ENCODE measurements at places on chromosomes 3 and 15. TPM values are rescaled to one million over a fixed set of nuclear protein-coding genes. Genes with fewer than 3 reads are reported as not detected.

DNA sequence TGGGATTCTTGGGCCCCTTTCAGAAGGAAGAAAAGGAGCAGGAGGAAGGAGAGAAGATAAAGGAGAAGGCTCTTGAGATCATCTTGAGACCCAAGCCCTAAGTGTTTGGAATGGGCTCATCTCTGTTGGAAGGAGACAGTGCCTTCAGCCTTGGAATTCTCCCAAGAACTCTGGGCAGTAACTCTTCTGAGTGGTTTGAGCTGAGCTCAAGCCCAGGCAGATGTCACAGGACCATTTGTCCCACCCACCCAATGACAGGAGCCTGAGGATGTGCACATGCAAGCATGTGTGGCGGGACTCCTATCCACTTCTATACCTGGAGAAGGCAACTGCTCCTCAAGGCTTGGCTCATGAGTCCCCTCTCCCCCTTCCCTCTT is 14.6 kb upstream of the TMEM40 start:
- H3K4me3 ChIP-seq = no peak overlapping the region
- no peak overlapping the region for H3K27ac ChIP-seq
- no peak for DNase-seq
- no peaks in the 10 kb centered on the region for H3K36me3 ChIP-seq
- H3K4me1 ChIP-seq = no peaks in the 10 kb centered on the region

GRCh38 chr3:27326629-27327545 is 42.3 kb downstream of the NEK10 start:
- H3K4me3 ChIP-seq = no peak overlapping the region
- no peak overlapping the region for H3K27ac ChIP-seq
- no peaks in the 10 kb centered on the region for H3K36me3 ChIP-seq

ABI3BP gene
- 0.80 TPM for total RNA-seq

DNA sequence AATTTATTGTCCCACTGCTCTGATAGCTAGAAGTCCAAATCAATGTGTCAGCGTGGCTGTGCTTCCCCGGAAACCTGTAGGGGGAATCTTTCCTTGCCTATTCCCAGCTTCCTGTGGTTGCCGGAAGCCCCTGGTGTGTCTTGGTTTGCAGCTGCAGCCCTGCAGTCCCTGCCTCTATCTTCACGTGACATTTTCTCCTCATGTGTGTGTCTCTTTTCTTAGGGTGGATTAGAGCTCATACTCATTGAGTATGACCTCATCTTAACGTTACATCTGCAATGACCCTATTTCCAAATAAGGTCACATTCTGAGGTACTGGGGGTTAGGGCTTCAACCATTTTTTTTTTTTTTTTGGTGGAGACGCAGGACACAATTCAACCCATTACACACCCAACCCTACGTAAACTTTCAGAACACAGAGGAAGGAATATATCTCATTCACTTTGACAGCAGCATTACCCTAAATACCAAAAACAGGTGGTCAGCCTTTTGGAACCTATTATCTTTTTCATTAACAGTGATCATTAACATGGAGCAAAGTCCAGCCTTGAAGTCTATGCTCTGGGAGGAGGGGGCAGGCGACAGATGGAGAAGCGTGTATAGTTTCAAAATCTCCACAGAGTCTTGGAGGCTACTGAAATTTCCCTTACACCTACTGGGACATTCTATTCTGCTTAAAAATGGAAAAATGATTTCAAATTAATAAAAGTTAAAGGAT is 88.6 kb downstream of the RYK start:
- H3K4me3 ChIP-seq = no peak overlapping the region
- no peak overlapping the region for H3K27ac ChIP-seq
- no peak for DNase-seq
- no peaks in the 10 kb centered on the region for H3K4me1 ChIP-seq
- peaks cover 10% of the 10 kb centered on the region for H3K36me3 ChIP-seq

DNA sequence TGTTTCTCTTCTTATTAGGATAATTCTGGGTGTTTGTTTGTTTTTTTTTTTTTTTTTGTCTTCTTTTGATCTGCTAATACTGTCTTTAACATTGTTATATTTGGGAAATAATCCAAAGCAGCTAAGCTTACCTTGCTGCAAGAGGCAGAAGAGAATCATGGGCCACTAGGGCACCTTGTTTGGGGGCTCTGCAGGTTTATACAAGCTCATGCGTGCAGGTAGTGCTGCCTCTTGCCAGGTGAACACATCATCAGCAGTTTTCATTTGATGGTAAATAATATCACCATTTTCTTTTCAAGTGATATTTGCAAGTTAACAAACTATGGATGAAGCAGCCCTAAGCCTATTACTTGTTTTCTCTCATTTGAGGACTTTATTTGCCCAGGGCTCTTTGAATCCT is 37.9 kb downstream of the MAP3K13 start:
- DNase-seq = no peak
- H3K27ac ChIP-seq = no peak overlapping the region
- no peaks in the 10 kb centered on the region for H3K27me3 ChIP-seq
- H3K4me3 ChIP-seq = no peak overlapping the region
- no peaks in the 10 kb centered on the region for H3K4me1 ChIP-seq

- H3K4me3 ChIP-seq = no peak overlapping the region
- no peaks in the 10 kb centered on the region for H3K4me1 ChIP-seq
- no peak for DNase-seq
- H3K27me3 ChIP-seq = no peaks in the 10 kb centered on the region
- no peaks in the 10 kb centered on the region for H3K36me3 ChIP-seq
These were observed 137.6 kb upstream of the TRIM42 start for GRCh38 chr3:140540262-140540661.

DPPA2 gene
- 0.14 TPM for total RNA-seq

DNA sequence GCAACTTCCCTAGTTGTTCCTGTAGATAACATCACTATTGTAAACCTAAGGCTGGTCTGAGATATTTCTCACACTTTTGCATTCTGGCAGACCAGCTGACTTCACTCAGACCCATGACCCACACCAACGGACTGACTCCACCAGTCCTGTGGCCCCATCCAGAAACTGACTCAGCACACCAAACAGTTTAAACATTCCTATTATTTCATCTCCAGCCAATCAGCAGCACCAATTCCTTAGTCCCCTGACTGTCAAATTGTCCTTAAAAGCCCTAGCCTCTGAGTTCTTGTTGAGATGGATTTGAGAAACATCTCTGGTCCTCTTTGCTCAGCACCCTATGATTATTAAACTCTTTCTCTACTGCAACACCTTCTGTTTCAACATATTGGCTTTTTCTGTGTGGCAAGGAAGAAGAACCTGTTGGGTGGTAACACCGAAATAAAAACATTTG is 12.2 kb upstream of the IDH2 start:
- no peaks in the 10 kb centered on the region for H3K36me3 ChIP-seq
- no peaks in the 10 kb centered on the region for H3K4me1 ChIP-seq
- no peak overlapping the region for H3K27ac ChIP-seq

CASR gene
- total RNA-seq = 0.09 TPM

- H3K4me1 ChIP-seq = peaks cover 40% of the 10 kb centered on the region
- H3K36me3 ChIP-seq = no peaks in the 10 kb centered on the region
- no peaks in the 10 kb centered on the region for H3K27me3 ChIP-seq
These were observed 109.7 kb downstream of the BDH1 start for GRCh38 chr3:197445896-197446699.

GRCh38 chr3:38107911-38108648 is 28.8 kb downstream of the ACAA1 start:
- no peaks in the 10 kb centered on the region for H3K36me3 ChIP-seq
- DNase-seq = no peak
- no peaks in the 10 kb centered on the region for H3K27me3 ChIP-seq
- no peak overlapping the region for H3K4me3 ChIP-seq
- no peak overlapping the region for H3K27ac ChIP-seq

DNA sequence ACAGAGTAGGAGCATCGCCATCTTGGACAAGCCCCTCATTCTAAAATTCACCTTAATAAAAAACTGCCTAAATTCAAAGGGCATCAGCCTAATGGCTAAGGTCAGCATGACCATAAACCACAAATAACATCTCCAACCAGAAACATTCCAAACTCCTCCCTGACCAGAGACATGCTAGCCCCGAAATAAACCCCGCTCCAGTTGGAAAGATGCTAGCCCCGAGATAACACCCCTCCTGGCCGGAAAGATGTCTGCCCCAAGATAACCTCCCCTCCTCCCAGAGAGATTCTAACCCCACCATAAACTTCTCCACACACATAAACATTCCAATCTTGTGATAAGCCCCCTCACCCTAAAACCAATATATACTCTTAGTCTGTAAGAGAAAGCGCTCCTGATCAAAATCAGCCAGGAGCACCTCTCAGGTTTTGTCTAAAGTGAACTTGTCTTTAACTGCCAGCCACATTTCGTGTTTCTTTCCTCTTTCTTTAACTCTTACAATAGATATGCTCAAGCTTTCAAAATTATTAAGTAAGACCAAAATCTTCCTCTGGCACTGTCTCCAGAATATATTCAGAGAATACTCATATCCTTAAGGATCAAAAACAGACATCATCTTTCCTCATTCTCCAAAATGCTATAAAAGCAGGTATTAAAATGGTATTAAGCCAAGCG is 104.1 kb downstream of the GSK3B start:
- H3K27ac ChIP-seq = no peak overlapping the region
- H3K27me3 ChIP-seq = no peaks in the 10 kb centered on the region
- H3K4me1 ChIP-seq = no peaks in the 10 kb centered on the region
- H3K4me3 ChIP-seq = no peak overlapping the region
- no peak for DNase-seq

DNA sequence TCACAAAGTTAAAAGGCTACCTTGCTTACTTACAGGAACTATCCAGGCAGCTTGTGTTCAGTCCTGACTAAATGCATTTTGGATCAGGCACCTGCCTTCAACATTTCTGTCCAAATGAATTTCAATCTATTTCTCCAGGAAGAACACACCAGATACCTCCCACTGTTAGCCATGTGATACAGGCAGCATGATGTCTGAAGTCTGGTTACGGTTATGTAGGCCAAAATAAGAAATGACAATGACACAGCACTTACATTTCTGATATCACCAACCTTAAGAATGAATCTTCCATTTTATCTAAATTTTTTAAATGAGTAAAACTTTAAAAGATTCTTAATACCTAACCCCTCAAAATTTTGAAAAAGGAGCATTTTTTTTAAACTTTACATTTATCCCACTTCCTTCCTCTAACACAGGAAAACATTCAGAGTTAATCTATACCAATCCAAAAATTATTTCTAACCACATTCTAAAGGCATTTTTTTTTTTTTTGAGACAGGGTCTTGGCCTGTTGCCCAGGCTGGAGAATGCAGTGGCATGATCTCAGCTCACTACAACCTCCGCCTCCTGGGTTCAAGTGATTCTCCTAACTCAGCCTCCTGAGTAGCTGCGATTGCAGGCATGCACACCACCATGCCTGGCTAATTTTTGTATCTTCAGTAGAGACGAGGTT is at the start of gene MAP4:
Gene MAP4 (minus strand): TSS at position 116 of the 673 bp plus-strand sequence. CDS start 17,556 bp downstream, outside the sequence.
- H3K27ac ChIP-seq = no peak within 1 kb of the TSS
- no peaks in the 10 kb centered on the region for H3K36me3 ChIP-seq
- no peak within 1 kb of the TSS for H3K4me3 ChIP-seq

DNA sequence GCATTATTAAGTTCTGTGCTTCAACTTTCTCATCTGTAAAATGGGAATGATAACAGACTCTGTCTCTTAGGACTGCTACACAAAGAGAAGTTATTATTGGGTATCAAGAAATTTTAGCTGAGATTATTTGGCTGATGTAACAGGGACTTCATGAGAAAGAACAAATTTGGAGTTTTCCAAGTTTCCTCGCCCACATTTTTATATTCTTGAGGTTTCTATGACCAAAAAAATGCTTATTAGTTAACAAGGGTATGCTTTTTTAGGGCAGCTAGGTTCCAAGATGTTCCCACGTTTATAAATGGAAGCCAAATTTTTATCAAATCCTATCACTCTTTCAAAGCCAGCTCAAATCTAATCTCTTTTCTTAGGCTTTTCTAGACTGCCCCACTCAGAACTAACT is 50.6 kb upstream of the C3orf80 start:
- no peaks in the 10 kb centered on the region for H3K36me3 ChIP-seq
- no peak overlapping the region for H3K27ac ChIP-seq
- DNase-seq = no peak

DNA sequence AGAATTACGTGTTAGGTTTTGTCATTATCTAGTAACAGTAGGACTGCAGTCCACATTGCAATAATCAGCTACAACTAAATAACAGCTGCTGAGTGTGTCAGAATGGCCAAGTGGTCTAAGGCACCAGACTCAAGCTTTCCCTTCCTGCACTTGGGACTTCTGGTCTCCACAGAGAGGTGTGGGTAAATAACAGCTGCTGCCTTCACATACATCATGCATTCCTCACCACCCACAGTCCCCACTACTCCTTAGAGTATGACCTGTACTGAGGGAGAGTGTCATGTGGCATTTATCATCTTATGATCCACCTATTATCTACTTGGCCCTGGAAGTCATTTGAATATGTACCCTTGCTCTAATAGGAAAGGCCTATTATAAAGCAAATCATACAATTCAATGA is 22.2 kb upstream of the ZMAT3 start:
- H3K4me1 ChIP-seq = no peaks in the 10 kb centered on the region
- no peak overlapping the region for H3K27ac ChIP-seq
- no peak for DNase-seq
- no peaks in the 10 kb centered on the region for H3K27me3 ChIP-seq
- no peaks in the 10 kb centered on the region for H3K36me3 ChIP-seq

- H3K27me3 ChIP-seq = peaks cover 91% of the 10 kb centered on the region
- no peak overlapping the region for H3K27ac ChIP-seq
- no peaks in the 10 kb centered on the region for H3K36me3 ChIP-seq
- DNase-seq = no peak
These were observed 15.3 kb downstream of the NR2F2 start for GRCh38 chr15:96345560-96346399.

ADAMTS17 gene
- total RNA-seq = 10.4 TPM

DNA sequence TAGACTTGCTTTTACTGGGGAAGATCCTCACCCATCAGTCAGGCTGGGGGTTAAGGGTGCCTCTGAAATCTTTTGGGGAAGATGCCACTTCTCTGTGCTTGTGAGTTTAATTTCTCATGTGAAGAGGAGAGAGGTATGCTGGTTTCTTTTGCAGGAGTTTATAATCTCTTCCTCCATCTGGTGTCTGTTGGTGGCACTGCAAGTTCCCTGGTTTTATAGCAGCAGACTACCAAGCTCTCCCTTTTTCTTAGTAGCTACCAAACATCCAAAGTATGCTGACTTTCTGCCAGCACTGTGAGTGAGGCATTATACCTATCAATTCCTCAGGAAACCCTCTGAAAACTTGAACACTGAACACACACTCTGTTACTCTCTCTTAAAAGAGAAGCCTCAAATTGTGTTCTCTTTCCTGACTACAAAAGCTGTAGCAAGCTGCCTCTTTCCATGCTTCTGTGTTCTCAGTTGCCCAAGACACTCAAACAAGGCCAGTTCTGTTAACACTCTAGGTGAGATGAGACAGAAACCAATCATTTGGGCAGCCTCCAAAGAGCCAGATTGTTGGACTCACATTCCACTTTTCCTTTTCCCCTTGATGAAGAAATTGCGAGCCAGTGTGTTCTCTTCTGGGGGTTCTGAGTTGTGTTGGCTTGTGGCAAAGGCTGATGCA is 299.5 kb downstream of the GAP43 start:
- H3K27me3 ChIP-seq = no peaks in the 10 kb centered on the region
- no peaks in the 10 kb centered on the region for H3K4me1 ChIP-seq

- no peaks in the 10 kb centered on the region for H3K36me3 ChIP-seq
- no peaks in the 10 kb centered on the region for H3K27me3 ChIP-seq
- no peak for DNase-seq
- peaks cover 45% of the 10 kb centered on the region for H3K4me1 ChIP-seq
- no peak overlapping the region for H3K27ac ChIP-seq
- no peak overlapping the region for H3K4me3 ChIP-seq
These were observed 100.2 kb upstream of the TLE3 start for GRCh38 chr15:70197945-70198361.

SI gene
- total RNA-seq = 0.05 TPM

GRM7 gene
- total RNA-seq = 1.7 TPM
